ENCODE measurements at places on chromosomes 5 and 9. TPM values are rescaled to one million over a fixed set of nuclear protein-coding genes. Genes with fewer than 3 reads are reported as not detected.

The PHF24 gene
- 2.2 TPM for total RNA-seq

The TXNDC8 gene
- not detected for total RNA-seq

The JAKMIP2 gene
- 0.07 TPM for total RNA-seq

The ALAD gene
- total RNA-seq, result 39.8 TPM

The SIMC1 gene
- 9.0 TPM for total RNA-seq

The CORO2A gene
- 0.12 TPM for total RNA-seq

The TICAM2 gene
- 2.4 TPM for total RNA-seq

The RNF183 gene
- not detected for total RNA-seq

The AGXT2 gene
- not detected for total RNA-seq

DNA sequence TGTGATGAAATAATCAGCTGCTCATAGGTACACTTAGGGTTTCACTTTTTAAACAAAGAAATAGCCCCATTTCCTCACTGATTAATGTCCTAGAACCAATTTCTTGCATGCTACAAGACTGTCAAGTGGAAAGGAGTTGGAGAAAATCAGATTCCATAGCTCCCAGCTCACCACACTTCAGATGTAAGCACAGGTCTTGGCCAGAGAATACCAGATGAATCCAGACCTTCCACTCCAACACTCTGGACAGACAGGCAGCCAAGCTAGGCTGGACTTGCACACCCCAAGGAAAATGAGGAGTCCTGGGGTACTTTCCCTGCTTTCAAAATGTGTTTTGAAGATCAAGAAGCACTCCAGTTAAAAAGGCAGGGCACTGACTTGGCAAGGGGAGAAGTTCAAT, 68.5 kb downstream of the KLHL3 start:
- H3K27ac ChIP-seq, result peak overlapping the region; percentile 62
- DNase-seq, result no peak
- H3K36me3 ChIP-seq, result no peaks in the 10 kb centered on the region
- H3K4me3 ChIP-seq, result no peak overlapping the region
- H3K4me1 ChIP-seq, result peaks cover 24% of the 10 kb centered on the region

DNA sequence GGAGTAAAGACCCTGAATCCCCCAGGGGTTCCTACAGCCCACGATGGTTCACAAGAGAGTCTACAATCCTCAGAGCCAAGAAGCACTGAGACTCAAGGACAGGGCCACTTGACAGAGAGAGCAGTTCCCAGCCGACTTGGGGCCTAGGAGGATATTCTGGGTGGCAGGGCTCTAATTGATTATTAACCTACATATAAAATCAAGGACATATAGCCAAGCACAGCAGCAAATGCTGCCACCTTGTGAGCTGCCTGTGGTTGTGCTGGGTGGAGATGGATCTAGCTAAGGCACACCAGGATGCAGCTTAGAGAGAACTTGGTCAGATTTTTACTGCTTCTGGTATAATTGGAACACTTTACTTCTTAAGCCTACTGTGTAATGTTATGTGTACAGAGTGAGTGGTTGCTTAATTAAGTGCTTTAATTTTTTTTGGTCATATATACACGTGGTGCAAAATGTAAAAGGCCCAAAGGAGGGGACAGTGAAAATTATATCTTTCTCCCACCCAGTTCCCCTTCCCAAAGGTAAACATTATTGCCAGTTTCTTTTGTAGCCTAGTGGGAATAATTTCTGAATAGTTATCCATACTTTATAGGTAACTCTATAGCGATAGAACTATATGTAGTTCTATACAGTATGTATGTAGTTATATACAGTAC, 78.8 kb downstream of the F2RL2 start:
- DNase-seq, result no peak
- H3K27ac ChIP-seq, result no peak overlapping the region
- no peak overlapping the region for H3K4me3 ChIP-seq
- no peaks in the 10 kb centered on the region for H3K27me3 ChIP-seq

DNA sequence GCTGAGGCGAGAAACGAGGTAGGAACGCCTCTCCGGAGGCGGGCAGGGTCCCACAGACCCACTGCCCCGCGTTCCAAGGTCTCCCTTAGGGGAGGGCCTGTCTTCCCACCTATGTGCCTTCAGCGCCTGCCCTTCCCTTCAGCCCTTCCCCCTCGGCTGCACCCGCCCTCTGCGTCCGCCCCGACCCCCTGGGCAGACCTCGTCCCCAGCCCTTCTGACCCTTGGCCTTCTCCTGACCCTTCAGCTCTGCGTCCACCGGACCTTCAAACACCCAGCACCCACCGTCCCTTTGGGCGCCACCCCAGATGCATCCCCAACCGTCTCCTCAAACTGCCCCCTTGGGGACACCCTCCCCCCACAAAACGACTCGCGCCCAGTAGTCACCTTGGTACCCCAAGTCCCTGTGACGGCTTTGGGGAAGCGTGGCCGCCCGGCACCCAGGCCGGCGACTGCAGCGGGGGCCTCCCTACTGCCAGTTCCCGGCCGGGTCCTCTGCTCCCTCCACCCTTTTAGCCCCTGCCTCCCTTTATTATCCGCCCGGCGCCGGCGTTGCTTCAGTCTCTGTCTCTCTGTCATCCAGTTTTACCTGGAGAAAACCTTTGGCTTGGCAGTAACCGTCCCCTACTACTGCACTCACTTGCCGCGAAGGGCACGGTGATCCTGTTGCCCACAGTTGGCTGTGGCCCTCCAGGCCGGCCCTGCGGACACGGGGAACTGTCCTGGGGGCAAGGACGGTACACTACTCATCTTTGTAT, 421 bp downstream of the RUSC2 start:
- peaks cover 30% of the 10 kb centered on the region for H3K4me1 ChIP-seq
- peak overlapping the region; percentile 87 for H3K27ac ChIP-seq
- H3K4me3 ChIP-seq, result peak overlapping the region; percentile 97
- no peaks in the 10 kb centered on the region for H3K27me3 ChIP-seq
- no peaks in the 10 kb centered on the region for H3K36me3 ChIP-seq
- peak; percentile 46 for DNase-seq

DNA sequence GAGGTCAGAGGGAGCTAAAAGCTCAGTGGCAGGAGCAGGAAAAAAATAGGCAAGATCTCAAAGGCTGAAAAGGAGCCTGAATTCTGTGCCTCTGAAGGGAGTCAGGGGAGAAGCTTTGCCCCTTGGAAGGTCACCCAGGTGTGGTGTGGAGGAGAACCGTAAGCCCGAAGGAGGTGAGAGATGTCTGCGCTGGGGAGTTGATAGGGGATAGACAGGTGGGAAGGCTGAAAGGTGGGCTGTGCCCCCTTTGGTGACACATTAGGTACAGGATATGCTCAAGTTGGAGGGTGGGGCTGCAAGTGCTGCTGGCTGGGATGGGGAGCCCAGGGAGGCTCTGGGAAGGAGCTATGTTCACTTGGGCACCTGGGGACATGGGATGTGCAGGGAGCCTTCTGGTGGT, 217.7 kb downstream of the PAX5 start:
- H3K36me3 ChIP-seq, result no peaks in the 10 kb centered on the region
- no peak overlapping the region for H3K4me3 ChIP-seq
- peaks cover 47% of the 10 kb centered on the region for H3K27me3 ChIP-seq
- H3K4me1 ChIP-seq, result no peaks in the 10 kb centered on the region

DNA sequence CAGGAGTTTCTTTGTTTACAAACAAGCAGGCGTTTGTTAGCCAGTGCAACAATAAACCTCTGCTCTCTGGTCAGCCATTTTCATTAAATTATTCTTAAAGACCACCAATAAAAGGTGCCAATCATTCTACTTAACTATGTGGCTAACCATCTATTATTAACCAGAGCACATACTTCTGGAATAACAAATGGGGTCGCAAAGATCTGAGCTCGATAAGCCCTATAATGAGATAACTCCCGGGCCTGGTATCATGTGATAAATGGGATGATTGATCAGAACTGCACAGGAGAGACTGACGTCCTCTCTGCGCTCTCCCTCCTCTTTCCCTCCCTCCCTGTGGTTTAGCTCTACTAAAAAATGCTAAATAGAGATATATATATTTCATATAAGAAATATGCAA, 488.2 kb downstream of the NTRK2 start:
- no peak overlapping the region for H3K4me3 ChIP-seq
- no peaks in the 10 kb centered on the region for H3K4me1 ChIP-seq
- H3K36me3 ChIP-seq, result no peaks in the 10 kb centered on the region
- no peak for DNase-seq
- no peaks in the 10 kb centered on the region for H3K27me3 ChIP-seq
- H3K27ac ChIP-seq, result no peak overlapping the region

DNA sequence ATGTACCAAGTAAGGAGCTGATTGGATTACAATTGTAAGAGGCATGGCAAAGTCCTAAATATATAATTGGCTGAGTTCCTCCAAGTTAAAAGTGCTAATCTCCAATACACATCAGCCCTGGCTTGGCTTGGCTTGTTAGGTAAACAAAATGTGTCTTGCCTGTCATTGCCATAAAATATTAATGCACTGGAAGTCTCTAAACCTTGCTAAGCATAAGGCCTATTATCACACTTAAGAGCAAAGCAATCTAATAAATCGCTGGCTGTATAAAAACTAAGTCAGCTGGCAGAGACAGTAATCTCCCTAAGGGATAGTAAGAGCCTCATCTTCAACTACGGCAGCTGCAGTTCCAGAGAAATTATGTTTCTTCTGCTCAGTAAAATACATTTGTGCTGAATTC, 418.6 kb upstream of the GRAMD2B start:
- H3K27ac ChIP-seq, result no peak overlapping the region
- peaks cover 18% of the 10 kb centered on the region for H3K4me1 ChIP-seq
- no peak overlapping the region for H3K4me3 ChIP-seq
- no peak for DNase-seq
- no peaks in the 10 kb centered on the region for H3K36me3 ChIP-seq
- no peaks in the 10 kb centered on the region for H3K27me3 ChIP-seq

GRCh38 chr9:18976709-18977531, 56.1 kb downstream of the SAXO1 start:
- DNase-seq, result no peak
- H3K27ac ChIP-seq, result no peak overlapping the region
- no peaks in the 10 kb centered on the region for H3K27me3 ChIP-seq
- no peaks in the 10 kb centered on the region for H3K36me3 ChIP-seq
- H3K4me1 ChIP-seq, result peaks cover 26% of the 10 kb centered on the region
- H3K4me3 ChIP-seq, result no peak overlapping the region

- no peaks in the 10 kb centered on the region for H3K36me3 ChIP-seq
- no peaks in the 10 kb centered on the region for H3K4me1 ChIP-seq
- no peaks in the 10 kb centered on the region for H3K27me3 ChIP-seq
- no peak for DNase-seq
- H3K4me3 ChIP-seq, result no peak overlapping the region
These were observed 12.0 kb downstream of the UGT3A2 start for GRCh38 chr5:36054647-36055046.

GRCh38 chr9:114046875-114047274, 31.2 kb downstream of the AMBP start:
- DNase-seq, result no peak
- no peaks in the 10 kb centered on the region for H3K4me1 ChIP-seq
- peaks cover 41% of the 10 kb centered on the region for H3K36me3 ChIP-seq
- H3K27me3 ChIP-seq, result no peaks in the 10 kb centered on the region
- H3K4me3 ChIP-seq, result no peak overlapping the region

- no peaks in the 10 kb centered on the region for H3K4me1 ChIP-seq
- DNase-seq, result no peak
- no peaks in the 10 kb centered on the region for H3K36me3 ChIP-seq
- no peak overlapping the region for H3K4me3 ChIP-seq
- no peak overlapping the region for H3K27ac ChIP-seq
- H3K27me3 ChIP-seq, result no peaks in the 10 kb centered on the region
These were observed 22.8 kb upstream of the RGMB start for GRCh38 chr5:98750693-98751092.

DNA sequence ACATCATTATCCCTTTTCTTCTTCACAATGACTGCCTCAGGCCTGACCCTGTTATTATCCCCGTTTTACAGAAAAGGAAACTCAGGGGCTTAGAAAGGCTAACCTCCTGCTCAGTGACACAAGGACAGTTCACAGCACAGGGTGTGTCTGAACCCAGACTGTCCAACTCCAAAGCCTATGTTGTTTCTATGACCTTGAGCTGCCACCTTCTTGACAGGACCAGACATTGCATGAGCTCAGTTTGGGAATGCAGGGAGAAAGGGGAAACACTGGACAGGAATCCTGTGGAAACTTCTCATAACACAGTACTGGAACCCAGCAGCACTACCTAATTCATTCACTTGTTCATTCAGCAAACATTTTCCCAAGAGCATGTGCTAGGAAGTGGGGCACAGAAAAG, 472.8 kb downstream of the CDK5RAP2 start:
- no peaks in the 10 kb centered on the region for H3K36me3 ChIP-seq
- no peak for DNase-seq
- no peaks in the 10 kb centered on the region for H3K4me1 ChIP-seq
- H3K27me3 ChIP-seq, result no peaks in the 10 kb centered on the region
- H3K27ac ChIP-seq, result no peak overlapping the region

- H3K27me3 ChIP-seq, result no peaks in the 10 kb centered on the region
- H3K27ac ChIP-seq, result no peak overlapping the region
- no peaks in the 10 kb centered on the region for H3K36me3 ChIP-seq
- no peak for DNase-seq
- no peak overlapping the region for H3K4me3 ChIP-seq
- no peaks in the 10 kb centered on the region for H3K4me1 ChIP-seq
These were observed 145.0 kb upstream of the TNC start for GRCh38 chr9:115262952-115263351.

DNA sequence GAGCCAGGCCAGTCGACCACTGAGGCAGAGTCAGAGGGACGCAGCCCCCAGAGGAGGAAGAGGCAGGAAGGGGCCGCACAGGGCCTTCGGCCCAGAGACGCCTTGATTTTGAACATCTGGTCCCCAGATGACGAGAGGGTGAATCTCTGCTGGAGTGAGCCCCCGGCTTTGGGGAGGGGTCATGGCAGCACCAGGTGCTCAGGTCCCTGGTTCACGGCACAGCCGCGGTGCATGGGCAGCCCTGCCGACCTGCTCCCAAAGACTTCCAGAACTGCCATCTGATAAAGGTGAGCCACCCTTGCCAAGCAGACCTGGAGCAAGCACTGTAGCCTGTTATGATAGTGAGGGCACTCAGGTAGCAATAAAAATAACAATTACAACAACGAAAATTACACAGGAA, 29.8 kb downstream of the LPCAT1 start:
- H3K27ac ChIP-seq, result no peak overlapping the region
- no peaks in the 10 kb centered on the region for H3K4me1 ChIP-seq
- no peak overlapping the region for H3K4me3 ChIP-seq
- no peaks in the 10 kb centered on the region for H3K27me3 ChIP-seq
- H3K36me3 ChIP-seq, result peaks cover 47% of the 10 kb centered on the region

DNA sequence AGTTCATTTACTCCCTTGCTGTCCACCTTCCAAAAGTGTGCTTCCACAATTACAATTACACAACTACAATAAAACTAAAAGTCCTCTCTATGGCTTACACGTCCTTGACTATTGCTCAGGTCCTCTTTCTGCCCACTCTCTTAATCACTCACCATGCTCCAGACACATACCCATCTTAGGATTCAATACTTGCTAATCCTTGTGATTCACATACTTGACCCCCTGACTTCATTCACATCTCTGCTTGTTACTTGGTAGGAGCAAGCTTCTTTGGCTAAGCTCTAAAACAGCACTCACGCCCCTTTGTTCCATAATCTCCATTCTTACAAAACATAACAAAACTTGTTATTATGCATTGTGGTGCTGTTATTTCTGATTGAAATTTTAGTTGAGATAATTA, 215.8 kb downstream of the EDIL3 start:
- DNase-seq, result no peak
- H3K4me1 ChIP-seq, result no peaks in the 10 kb centered on the region
- H3K36me3 ChIP-seq, result no peaks in the 10 kb centered on the region
- H3K27ac ChIP-seq, result no peak overlapping the region
